ENCODE measurements at places on chromosomes 16 and 17.

DNA sequence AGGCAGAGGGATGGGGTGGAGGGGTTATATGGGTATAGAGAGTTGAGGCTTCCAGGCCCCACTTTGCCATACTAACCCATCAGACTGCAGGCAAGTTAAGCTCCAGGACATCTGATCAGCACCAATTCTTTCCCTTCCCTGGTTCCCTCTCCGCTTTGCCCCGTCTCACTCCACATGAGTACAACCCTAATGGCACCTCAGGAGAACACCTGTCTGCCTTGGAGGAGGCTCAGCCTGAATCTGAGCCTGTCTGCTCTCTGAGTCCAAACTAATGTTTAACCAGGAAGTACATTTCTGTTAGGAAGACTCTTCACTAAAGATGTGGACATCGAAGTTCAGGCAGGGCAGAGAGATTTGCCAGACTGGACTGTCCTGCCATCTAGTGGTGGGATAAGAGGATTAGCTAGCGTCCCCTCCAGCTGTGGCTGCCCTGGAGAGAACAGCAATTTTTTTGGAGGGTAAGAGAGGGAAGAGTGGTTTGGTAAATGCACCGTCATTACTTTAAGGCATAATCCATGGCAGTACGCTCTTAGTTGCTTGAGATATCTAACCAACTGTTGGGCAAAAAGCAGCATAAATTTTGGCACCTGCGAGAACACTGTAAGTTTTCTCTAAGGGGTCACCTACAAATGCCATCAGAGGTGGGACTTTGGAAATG lies 29.2 kb upstream of the LRRC75A start:
- DNase-seq = peak; percentile 8

- no peak for DNase-seq
Measured at GRCh38 chr17:74466828-74467184, 372 bp downstream of the CD300A start.

DNA sequence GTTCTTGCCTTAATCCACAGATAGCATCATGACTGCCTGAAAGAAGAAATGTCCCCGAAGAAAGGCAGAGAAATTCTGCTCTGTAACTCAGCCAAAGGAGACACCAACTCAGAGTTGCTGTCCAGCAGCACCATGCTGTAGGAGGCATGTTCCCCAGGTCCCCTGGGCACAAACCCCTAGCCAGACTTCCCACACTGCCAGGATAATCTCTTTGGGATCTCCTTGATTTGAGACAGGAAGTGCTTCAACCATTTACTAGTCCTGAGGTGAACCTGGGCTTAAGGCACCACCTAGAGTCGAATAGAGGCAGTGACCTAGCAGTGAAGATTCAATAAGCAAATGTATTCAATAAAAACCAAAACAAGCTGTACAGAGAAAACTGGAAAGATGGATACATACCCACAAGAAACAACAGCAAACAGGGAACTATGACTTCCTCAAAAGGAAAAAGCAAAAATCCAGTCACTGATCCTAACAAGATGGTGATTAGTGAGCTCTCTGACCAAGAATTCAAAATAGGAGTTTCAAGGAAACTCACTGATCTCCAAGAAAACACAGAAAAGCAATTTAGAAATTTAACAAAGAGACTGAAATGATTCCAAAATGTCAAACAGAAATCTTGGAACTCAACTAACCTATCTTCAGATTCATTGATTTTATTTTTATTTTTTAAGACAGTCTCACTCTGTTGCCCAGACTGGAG lies 5.7 kb downstream of the OR4D2 start:
- no peak for DNase-seq

DNA sequence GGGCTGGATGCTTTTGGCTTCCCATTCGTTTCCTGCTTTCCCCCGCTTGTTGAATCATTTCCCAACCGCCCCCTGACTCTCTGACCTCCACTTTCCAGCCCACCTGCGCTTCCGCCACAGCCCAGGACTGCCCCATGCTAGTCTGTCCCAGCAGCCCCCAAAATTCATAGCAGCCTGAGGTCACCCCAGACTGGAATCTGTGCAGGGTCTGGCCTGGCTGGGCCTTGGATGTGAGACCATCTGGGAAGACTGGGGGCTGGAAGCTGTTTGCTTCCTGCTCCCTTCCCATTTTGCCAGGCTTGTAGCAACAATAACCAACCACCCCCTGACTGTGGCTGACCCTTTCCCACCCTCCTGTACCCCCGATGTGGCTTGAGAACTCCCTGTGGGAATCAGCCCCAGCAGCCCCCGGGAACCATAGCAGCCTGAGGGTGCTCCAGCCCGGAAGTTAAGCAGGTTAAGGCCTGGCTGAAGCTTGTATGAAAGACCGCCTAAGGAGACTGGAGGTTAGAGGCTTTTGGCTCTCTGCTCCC lies 2290.8 kb downstream of the TP53TG3F start:
- no peak for DNase-seq

GRCh38 chr17:29569245-29569950 lies 897 bp downstream of the TP53I13 start:
- DNase-seq = no peak

DNA sequence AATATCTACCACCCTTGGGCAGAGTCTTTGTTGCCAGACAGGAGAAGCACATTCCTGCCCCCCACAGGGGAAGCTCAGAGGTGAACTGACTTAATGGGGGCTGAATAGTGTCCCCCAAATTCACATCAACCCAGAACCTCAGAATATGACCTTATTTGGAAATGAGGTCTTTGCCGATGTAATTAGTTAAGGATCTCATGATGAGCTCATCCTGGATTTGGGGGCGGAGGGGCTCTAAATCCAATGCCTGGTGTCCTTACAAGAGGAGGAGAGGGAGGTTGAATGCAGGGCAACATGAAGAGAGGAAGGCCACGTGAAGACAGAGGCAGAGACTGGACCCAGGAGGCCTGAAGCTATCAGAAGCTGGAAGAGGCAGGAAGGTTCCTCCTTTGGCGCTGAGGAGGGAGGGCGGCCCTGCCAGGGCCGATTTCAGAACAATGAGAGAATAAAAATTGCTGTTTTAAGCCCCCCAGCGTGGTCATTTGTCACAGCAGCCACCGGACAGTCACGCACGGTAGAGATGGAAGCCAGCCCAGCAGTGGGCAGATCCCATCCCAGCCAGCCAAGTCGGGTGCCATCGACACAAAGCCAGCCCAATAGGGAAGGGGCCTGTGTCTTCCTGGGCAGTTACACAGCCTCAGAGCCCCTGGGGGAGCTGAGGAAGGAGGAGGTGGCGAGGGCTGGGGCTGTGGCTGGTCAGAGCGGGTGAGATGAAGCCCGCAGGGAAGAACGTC lies 21.3 kb downstream of the C16orf74 start:
- no peak for DNase-seq

GRCh38 chr16:53805113-53805512 lies 101.2 kb downstream of the FTO start:
- no peak for DNase-seq

DNA sequence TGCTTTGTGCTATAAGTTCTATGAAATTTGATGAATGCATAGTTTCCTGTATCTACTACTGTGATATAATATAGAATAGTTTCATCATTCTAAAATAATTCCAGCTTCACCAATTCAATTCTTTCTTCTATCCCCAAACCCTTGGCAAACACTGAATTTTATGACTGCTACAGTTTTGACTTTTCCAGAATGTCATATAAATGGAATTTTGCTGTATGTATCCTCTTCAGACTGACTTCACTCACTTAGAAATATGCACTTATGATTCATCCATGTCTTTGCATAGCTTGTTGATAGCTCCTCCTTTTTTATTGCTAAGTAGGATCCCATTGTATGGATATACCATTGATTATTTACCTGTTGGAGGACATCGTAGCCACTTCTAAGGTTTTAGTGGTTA lies 89.1 kb upstream of the HS3ST3A1 start:
- DNase-seq = no peak

GRCh38 chr16:67184995-67185650 lies 1.4 kb upstream of the MATCAP1 start:
- peak; percentile 63 for DNase-seq

GRCh38 chr16:14501331-14502255 lies 128.5 kb downstream of the PARN start:
- peak; percentile 15 for DNase-seq

- DNase-seq = no peak
Measured at GRCh38 chr17:66951605-66951953, 12.9 kb upstream of the CACNG4 start.

DNA sequence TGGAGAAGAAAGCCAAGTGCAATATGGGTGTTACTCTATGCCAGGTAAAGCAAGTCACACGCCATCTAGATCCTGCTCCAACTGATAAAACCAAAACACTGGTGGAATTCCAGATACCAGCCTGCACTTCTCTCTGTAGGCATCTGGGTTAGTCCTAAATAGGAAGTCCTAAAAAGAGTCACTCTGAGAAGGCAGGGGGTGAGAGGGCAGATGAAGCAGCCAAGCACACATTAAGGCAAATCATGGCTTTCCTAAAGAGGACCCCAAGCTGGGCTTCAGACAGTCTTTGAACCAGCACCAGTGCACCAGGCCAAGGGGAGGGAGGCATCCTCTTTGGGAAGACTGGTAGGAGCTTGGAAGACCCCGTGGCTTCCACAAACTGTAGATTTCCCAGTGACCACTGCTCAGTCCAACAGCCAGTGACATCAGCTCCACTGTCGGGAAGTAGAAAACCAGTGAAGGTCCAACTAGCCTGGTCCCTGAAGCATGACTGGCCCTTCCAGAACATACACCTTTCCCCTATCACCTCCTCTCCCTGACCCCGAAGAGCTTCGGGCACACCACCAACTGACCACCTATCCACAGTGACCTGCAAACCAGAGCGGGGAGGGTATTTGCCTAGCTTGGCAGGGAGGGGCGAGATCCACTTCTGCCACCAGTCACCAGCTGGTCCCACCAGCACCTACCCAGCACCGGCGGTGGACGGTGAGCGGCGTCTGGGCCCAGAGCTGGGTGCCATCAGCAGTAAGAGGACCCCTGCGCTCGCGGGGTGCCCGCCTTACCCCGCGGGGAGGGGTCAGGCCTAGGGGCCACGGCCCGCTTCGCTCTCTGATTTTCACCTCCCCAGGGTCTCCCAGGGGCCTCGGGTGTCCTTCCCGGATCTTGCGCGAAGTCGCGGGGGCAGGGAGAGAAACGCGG lies 1.0 kb downstream of the LITAF start:
- DNase-seq = no peak

GRCh38 chr17:80307994-80308691 lies 47.5 kb downstream of the RNF213 start:
- DNase-seq = no peak

DNA sequence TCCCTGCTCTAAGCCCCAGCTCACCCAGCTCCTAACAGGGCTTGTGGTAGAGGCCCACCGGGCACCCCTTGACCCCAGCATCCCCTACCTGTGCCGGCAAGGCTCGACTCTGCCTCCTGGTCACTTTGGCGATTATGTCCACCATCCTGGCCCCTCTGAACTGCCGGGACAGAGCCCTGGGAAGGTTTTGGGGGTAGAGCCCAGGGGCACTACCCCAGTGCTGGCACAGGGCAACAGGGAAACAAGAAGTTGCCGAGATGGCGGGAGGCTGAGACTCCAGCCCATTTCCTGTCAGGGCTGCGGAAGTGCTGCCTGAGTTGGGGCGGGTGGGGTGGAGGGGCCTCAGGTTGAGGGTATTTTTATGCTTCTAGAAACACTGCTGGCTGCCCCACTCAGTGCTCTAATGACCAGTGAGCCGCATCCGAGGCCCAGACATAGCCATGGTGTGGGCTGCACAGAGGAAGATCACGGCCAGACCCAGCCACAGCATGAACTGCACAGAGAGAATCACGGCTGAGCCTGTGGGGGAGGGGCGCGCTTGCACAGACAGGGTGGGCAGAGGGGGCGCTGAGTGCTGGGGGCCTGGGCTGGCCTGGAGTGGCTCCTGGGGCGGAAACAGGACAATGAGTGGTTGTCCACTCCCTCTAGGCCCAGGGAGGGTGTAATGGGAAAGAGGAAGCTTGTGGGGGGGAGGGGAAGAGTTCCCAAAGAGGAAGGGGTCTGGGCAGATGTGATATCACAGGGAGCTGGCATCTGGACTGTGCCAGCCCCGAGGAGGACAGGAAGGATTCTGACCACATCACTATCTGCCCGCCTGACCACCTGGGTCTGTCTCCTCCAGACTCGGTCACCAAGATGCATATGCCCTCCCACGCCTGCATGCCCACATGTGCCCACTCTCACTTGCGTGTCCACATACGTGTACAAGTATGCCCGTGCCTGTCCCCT lies 22.3 kb downstream of the ARHGAP27 start:
- DNase-seq = no peak

- no peak for DNase-seq
Measured at GRCh38 chr16:84223456-84223855, 16.4 kb downstream of the KCNG4 start.

- no peak for DNase-seq
Measured at GRCh38 chr17:9444687-9445086, 130.9 kb downstream of the STX8 start.

GRCh38 chr17:9286434-9286833 lies 265.1 kb downstream of the NTN1 start:
- no peak for DNase-seq

DNA sequence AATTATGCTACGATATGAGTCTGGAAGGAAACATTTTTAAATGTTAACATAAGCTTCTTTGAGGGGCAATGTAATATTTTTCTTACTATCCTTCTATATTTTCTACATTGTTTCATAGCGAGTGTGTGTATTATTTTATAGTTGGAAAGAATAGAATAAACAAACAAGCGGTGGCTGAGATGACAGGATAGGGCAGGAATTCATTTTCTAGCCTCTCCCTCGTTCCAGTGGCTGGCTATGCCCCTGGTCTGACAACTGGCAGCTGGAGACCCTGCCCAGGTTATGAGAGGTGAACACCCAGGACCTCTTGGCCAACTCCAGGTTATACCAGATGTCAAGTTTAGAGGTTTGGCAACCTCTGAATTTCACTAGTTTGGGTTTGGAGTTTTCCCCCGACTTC lies 14.5 kb upstream of the TNRC6C start:
- DNase-seq = no peak

- DNase-seq = no peak
Measured at GRCh38 chr16:19393226-19394111, 24.2 kb upstream of the TMC5 start.

DNA sequence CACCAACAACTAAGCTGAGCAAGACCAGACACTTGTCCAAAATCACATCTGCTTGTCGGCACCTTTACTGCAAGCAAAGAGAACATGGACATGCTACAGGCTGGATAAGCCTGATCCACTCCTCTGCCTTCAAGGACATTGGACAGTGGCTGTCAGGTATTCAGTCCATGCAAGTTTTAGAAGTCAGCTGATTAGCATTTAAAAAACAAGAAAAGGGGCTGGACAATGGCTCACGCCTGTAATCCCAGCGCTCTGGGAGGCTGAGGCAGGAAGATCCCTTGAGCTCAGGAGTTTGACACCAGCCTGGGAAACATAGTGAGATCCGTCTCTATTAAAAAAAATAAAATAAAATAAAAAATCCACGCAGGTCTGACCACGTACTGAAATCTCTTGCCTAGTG lies 20.3 kb downstream of the PARN start:
- no peak for DNase-seq

DNA sequence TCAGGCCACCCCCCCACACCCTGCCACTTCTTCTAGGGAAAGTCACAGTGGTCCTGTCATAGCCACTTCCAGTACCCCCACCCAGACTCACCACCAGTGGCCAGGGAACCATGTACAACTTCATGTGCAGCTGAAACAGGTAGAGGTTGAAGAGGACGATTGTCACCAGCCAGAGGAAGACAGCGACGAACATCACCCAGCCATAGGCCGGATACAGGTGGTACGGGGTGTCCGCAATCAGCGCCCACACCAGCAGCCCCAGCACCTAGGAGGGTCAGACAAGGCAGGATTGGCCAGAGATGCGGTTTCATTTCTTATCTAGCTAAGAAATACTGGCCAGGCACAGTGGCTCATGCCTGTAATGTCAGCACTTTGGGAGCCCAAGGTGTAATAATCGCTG lies 16.7 kb downstream of the ARL2BP start:
- DNase-seq = no peak
